ENCODE measurements at places on chromosomes 5 and 9.

DNA sequence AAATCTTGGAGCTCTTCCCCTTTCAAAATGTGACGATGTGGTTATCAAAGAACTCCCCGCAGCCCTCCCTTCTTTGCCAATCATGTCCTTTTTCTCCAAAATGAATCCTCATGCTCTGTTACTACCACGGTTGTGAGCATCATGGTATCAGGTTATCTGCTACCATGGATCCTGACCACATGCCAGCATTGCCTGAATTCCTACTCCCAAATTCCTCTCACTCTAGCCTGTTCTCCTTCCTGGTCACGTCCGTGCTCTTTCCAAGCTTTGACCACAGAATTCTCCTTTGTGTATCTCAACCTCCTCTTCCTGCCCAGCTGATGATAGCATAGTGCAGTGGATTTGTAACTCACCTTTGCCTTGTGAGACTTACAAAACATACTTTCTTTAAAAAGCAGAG is 59.5 kb upstream of the FBXL7 start:
- DNase-seq, result peak; percentile 19

- peak; percentile 76 for DNase-seq
Observed at GRCh38 chr9:95820074-95820473, 55.4 kb upstream of the ERCC6L2 start.

- DNase-seq, result no peak
Observed at GRCh38 chr5:93717162-93717561, 24.2 kb downstream of the POU5F2 start.

GRCh38 chr5:107331882-107332281 is 338.9 kb downstream of the EFNA5 start:
- DNase-seq, result peak; percentile 6

GRCh38 chr5:170353011-170353761 is 36.0 kb downstream of the KCNMB1 start:
- DNase-seq, result no peak

DNA sequence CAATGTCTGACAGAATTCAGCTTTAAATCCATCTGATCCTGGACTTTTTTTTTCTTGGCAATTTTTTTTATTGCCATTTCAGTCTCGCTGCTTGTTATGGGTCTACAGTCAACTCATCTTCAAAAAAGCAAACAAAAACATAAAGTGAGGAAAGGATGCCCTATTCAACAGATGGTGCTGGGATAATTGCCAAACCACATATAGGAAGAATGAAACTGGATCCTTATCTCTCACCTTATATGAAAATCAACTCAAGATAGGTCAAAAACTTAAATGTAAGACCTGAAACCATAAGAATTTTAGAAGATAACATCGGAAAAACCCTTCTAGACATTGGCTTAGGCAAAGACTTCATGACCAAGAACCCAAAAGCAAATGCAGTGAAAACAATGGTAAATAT is 389.1 kb upstream of the ST8SIA4 start:
- DNase-seq, result no peak

DNA sequence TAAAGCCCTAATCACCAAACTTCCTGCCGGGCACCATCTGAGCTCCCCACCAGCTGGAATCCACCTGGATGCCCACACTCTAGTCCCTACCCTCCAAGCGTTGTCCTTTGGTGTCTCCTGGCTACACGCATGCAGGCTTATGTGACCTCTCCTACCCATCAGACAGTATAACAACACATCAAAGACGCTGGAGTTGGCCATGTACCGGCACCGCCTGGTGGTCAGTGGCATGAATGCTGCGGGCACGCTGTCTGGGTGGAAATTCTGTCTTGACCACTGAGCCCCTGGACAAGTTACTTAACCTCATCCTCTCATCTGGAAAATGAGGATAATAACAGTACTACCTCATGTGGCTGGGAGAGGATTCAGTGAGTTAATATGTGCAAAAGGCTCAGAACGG is 23.4 kb upstream of the CORO2A start:
- DNase-seq, result no peak

GRCh38 chr9:110254500-110254899 is 1.8 kb downstream of the TXN start:
- DNase-seq, result no peak

DNA sequence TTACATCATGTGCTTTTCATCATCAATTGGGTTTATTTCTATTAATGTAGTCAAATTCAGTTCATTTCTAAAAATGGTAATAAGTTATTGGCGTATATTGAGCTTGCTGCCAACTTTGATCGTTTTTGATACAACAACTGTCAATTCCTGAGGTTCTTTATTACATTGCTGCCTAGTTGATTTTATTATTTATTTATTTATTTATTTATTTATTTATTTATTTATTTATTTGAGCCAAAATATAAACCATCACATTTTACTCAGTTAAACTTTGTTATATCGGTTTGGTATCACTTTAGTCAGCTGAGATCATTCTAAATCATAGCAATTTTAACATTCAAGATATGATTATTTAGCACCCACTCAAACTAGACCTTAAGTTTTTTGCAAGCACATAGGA is 100.0 kb downstream of the FBXO38 start:
- no peak for DNase-seq

DNA sequence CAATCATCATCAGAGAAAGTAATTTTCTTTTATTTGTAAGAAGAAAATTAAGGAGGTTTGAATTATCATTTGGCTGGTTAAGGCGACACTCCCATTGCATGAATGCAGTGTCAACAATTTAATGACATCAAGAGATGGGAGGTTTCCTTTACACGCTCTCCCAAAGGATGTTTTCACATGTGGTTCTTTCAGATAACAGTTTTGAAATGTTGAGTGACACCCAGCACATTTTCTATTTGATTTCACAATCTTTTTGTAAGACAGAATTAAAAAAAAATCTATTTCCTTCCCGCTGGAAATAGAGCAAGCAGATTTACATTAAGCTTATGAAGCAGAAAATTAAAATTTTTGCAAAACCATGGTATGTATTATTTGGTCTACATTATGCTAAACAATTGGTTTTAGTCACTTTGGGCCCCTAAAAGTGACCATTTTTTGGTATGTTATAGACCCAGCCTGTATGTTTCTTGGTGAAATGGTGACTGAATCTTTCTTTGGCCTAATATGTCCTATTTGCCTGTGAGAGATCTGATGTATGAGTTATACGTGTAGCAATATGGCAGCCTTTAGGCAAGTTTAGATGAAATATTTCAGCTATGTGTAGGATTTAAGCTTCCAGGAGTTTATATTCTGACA is 18.9 kb upstream of the ANKRD55 start:
- no peak for DNase-seq
